ENCODE measurements at places on chromosomes 12 and 14. TPM values are rescaled to one million over a fixed set of nuclear protein-coding genes. Genes with fewer than 3 reads are reported as not detected.

MANSC4 gene
- total RNA-seq, result not detected

CCND2 gene
- 201 TPM for total RNA-seq

SCN8A gene
- total RNA-seq, result 3.9 TPM

VRK1 gene
- total RNA-seq, result 87.8 TPM

C12orf56 gene
- 1.8 TPM for total RNA-seq

PIANP gene
- total RNA-seq, result 0.42 TPM

TMEM63C gene
- total RNA-seq, result 2.1 TPM

CEP128 gene
- total RNA-seq, result 7.9 TPM

RDH5 gene
- 4.2 TPM for total RNA-seq

PPHLN1 gene
- total RNA-seq, result 66.2 TPM

C12orf42 gene
- total RNA-seq, result not detected

TGM1 gene
- 0.21 TPM for total RNA-seq

GPD1 gene
- not detected for total RNA-seq

GRCh38 chr12:120416490-120417216, 21.3 kb upstream of the COX6A1 start:
- no peak for DNase-seq

DNA sequence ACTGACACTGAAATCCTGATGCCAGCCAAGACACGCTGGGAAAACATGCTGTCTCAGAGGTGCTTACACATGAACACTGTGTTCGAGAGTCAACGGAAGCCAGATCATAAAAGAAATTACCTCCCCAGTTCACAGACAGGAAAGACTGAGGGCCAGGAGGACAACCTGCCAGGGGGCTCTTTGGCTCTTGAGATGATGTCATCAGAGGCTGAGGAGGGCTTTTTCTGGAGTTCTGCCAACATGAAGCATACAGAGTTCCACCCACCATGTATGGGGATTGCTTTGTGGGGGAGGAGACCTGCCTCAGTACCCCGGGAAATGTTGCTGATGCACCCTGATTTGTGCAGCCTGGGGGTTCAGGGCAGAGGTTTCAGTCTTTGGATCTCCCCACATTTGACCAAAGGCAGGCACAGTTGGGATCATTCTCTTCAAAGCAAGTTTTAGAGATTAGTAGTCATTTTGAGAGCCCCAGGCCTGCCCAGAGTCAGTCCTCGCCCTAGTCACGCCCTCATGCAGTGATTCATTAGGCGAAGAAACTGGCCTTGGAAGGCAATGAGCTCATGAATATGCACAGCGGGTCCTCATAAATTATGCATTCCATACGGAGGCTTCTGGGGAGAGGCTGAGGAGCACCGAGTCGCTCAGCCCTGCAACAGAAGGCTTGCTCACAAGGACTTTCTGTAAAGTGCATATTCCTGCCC, 34.9 kb upstream of the EML1 start:
- DNase-seq, result peak; percentile 88

DNA sequence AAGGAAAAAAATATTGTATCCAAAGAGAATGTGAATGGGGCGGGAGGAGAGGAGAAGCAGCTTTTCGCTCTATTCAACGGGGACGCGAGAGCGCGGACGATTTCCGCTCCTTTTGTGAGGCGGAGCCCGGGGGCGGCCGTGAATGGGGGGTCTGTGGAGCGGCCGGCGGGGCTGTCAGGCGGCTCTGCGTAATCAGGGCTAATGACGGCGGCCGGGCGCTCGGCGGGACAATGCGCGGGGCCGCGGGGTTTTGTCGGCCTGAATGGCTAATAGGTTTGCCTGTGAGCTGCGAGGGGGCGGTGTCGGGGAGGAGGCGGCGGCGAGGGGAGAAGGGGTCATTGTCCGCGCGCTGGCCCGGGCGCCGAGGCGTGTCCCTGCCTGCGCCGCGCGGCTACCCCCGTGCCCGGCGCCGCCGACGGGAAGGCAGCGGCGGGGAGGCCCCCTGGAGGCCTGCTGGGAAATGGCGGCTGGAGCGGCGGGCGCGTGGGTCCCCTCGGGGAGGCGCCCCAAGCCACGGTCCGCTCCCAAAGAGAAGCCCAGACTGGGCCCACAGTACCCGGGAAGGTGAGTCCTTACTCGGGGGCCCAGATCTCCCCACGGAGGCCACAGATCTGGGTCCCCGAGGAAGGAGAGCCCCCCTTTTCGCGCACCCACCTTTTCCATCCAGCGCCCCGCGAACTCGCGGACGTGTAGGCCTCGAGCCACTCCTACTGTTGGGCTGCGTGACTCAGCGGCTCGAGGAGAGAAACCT, 6.0 kb downstream of the SIX6 start:
- peak; percentile 86 for DNase-seq

GRCh38 chr12:103780093-103780440, 61.0 kb downstream of the NT5DC3 start:
- DNase-seq, result no peak

GRCh38 chr12:113063396-113064350, 7.1 kb downstream of the DTX1 start:
- peak; percentile 28 for DNase-seq

DNA sequence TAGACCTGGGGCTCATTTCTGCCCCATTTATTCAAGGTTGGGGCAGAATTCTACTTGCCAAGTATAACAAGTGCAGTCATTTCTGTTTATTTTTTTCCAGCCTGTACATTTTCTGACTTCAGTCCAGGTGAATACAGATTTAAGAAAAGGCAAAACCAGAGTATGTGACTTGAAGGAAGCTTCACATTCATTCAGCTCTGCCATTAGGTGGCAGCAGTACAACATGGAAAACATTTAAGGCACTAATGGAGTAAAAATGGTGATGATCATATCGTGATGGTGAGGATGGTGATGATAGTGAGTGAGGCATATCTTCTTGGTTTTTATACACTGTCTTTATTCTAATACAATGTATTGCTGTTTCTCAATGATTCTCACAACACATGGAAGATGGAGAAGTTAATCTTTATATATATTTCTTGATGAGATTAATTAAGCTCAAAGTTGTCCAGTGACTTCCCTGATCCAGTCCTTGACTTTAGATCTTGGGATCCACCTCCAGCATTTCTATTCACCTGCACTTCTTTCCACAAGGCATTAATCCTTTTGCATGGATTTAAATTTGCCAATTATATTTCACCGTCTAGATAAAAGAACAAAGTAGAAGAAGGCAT, 176.7 kb upstream of the SEL1L start:
- DNase-seq, result no peak

- DNase-seq, result no peak
These were observed 62.1 kb downstream of the PPP2R5C start for GRCh38 chr14:101823511-101824120.

- DNase-seq, result no peak
These were observed 125.4 kb downstream of the STXBP6 start for GRCh38 chr14:24924544-24924943.

GRCh38 chr12:69161829-69162228, 77.5 kb upstream of the CPSF6 start:
- DNase-seq, result no peak

- no peak for DNase-seq
These were observed 855.0 kb downstream of the BCL11B start for GRCh38 chr14:98417001-98417400.

GRCh38 chr12:122004633-122005071, 17.0 kb upstream of the BCL7A start:
- DNase-seq, result no peak

DNA sequence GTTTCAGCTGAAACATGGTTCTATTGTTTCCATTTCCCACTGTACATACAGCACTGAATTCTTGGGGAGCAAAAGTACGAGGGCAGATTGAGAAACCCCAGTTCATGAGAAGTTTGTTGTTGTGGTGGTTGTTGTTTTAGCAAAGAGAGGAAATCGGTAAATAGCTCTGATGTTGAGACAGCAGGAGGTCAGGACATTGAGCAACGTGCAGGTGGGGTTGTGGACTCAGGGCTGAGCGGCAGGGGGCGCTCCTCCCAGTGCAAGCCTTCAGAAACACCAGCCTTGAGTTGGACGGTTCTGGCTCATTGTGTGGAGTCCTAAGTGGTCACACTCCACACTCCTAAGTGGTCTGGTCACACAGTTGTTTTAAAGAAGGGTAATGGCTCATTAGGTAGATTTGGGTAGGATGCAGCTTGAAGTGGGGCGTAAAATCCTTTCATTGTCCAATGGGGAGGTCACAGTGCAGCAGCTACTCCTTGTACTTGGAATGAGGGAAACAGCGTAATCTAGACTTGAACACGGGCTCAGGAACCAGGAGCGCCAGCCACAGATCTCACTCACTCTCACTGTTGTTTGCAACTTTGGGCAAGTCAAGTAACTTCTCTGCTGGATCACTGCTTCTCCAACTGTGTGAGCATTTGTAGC, 14.5 kb upstream of the PWP1 start:
- DNase-seq, result peak; percentile 75

GRCh38 chr12:120240495-120240833, 25.1 kb downstream of the PXN start:
- no peak for DNase-seq

GRCh38 chr12:59887178-59887577, 291.3 kb downstream of the SLC16A7 start:
- DNase-seq, result no peak

DNA sequence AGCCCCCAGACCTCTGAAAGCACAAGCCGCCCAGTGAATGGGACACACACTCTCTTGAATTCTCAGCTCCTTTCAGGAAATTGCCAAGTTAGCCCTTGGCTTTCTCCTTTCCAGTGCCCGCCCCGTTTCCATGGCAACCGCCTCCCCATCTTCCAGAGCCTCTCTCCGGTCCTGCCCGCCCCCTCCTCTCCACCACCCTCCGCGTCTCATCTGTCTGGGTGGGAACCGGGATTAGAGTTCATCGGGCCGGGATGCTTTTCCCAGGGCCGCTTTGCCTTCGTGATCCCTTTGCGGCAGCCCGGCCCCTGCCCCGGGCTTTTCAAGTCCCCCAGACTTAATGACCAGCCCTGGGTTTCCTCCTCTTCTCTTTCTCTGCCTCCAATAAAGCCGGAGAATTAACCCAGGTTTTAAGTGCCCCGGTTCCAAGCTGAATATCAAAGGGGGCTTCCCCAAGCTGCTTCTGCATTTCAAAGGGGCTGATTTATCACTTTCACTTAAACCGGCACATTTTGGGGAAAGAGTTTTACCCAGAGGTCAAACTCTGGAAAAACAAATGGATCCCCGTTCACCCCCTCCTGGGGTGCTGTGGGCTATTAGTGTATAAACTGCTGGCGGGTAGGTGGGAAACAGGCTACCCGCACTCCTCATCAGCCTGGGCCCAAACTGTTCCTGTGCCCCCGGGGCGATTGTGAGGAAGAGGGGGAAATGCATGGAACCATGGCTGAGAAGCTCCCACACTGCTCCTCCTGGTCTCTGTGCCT, 101.7 kb downstream of the ZFP36L1 start:
- DNase-seq, result peak; percentile 86

GRCh38 chr12:50927766-50928224, 24.5 kb upstream of the HIGD1C start:
- no peak for DNase-seq

DNA sequence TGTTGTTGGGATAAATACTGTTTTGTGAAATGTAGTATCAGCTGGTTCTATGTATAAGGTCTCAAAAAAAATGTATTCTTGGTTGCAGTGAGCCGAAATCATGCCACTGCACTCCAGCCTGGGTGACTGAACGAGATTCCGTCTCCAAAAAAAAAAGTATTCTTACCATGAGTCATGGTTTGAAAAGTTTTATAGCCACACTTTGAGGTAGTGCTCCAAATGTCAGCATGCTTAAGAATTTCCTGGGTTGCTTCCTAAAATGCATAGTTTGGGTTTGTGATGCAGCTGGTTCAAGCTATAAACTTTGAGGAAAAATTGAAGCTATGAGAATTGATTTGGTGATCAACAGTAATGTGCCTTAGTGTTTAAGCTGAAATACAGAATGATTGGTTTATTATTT, 48.0 kb downstream of the ETNK1 start:
- no peak for DNase-seq

DNA sequence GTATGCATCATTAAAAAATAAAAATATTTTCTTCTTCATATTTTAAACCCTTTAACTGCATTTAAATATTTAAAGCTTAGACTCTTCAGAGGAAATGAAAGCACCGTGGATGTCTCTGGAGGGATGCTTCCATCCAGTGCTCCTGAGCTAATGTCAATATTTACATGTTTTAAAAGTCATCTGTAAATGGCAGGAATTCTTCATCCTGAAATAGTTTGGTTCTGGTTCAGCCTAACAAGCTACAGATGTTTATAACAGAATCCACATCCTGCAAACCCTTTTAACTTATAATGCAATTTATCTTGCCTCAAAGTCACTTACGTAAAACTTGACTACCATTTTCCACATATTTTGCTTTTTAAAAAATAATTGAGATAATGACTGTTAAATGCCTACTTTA, 1207.3 kb downstream of the SLC16A7 start:
- no peak for DNase-seq

GRCh38 chr12:79453820-79454219, 236.9 kb downstream of the PAWR start:
- no peak for DNase-seq

DNA sequence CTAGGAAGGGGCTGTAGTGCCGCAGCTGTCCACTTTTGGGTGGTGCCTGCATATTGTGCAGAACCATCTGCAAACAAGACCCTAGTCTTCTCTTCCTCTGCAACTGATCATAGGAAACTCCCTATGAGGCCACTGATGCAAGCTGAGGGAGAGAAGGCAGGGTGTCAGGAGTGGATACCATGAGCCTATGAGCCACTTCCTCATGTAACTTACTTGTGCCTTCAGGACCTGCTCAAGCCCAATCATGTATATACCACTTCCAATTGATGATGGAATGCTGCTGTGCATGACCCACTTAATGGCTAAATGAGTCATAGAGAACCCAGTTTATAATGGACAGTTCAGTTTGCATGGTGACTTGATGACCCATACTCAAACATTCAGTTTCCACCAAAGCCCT, 107.9 kb downstream of the ALG10B start:
- DNase-seq, result no peak

DNA sequence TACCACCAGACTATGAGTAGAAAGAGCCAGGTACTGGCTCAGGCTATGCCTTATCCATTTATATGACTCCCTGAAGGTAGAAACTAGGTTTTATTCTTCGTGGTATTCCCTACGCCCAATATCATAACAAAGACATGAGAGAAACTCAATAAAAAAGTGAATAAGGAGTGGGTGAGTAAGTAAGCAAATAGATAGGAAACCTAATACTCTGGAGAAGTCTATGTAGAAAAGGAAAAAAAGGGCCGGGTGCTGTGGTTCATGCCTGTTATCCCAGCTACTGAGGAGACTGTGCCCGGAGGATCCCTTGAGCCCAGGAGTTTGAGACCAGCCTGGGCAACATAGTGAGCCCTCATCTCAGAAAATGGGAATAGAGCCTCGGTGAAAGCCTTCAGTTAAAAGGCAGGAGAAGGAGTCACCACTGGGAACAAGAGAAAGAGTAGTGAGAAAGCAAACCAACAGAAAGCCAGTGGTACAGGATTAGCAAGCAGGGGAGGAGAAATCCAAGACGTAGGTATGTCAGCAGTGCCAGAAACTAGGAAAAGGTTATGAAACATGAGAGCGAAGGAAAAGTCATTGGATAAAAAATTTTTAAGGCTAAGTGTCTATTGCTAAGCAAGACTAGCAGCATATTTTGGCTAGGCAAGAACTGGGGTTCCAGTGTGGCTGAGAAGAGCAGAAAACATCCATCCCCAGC, 6.0 kb upstream of the OR6J1 start:
- DNase-seq, result no peak

DNA sequence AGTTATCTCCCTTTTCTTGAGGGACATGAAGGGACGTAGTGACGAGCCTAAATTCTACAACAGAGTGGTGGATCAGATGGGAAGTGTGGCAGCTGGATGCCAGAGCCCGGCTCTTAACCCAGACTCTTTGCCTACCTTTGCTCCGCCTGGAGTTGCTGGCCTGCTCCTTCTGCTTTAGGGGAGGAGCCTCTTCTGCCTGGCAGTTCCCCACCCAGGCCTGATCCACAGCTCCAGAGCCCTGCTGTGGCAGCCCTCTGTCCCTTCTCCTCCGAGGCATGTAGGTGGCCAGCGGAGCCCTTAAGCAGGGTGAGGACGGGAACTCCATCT, 2.3 kb upstream of the PRPH start:
- DNase-seq, result no peak

Measured in H7 (cell line).